ENCODE measurements at places on chromosomes 3 and 15.

GRCh38 chr3:194321693-194322640, 29.2 kb downstream of the CPN2 start:
- no peak for DNase-seq

DNA sequence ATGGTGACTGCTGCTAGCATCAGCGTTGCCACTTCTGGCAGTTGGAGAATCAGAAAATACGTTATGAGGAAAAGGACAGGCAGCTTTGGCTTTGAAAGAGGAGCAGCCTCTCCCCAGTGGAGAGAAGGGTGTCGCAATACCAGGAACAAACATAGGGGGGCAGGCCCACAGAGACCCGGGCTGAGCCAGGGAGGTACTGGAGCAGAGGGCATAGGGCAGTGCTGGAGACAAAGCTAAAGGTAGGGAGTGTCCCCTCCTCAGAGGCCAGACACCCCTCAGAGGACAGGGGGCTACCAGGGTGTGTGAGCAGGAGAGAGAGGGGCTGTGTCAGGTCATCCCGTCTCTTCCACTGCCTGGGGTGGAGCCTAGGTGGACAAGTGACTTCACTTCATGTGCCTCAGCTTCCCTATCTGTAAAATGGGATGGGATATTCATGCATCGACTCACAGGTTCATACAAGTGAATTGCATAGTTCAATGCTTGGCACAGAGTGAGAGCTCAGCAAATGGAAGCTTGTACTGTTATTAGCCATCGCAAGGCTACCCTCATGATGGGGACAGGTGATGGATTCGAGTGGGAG, 49.7 kb upstream of the LIMD1 start:
- peak; percentile 47 for DNase-seq

GRCh38 chr15:42108806-42109205, 14.4 kb upstream of the PLA2G4D start:
- DNase-seq, result no peak

GRCh38 chr15:101162701-101163483, 89.0 kb downstream of the CHSY1 start:
- DNase-seq, result peak; percentile 90

DNA sequence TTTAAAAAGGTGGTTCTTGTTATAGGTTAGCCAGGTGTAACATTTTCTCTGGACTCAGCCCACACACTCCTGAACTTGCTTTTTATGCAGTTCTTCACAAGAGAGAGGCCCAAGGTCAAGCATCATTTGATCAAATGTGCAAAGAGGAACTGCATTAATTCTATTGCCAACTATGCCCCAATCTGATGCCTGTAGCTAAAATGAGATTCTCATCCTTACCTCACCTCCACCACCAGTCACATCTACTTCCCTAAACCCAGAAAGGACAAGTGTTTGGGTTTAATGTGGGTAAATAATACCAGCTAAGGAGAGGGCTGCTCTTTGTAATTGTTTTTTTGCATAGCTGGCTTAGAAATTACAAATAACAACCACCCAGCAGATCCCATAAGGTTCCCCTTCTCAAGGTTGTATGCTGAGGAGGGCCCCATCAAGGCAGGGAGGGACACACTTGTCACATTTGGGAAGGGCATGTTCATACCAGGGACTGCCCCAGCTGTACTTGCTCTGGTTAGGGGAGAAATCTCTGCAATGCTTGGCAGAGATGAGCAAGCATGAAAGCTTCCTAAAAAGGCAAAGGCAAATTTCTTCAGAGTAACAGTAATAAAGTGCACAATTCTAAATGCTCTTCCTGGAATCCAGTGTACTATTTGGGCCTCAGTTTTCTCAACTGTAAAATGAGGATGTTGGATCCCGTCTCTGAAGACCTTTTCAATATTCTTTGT, 76.2 kb downstream of the TGFBR2 start:
- no peak for DNase-seq

GRCh38 chr15:98562331-98562937, 85.9 kb upstream of the IGF1R start:
- no peak for DNase-seq

DNA sequence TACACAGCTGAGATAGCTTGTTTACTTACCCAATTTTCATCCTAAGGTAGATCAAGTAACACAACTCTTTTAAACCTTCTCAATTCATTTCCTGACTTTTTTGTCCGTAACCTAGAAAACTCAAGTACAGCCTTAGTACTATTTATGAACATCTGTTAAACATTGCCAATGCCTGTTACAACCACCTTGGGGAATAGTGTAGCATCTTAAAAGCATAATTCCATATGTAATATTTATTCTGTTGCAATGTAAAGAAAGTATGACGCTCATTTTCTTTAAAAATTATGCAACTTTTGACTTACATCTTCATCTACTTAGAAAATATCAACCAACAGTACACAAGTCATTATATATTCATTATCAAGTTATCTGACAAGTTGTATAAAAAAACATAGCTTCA, 54.6 kb downstream of the SUCLG2 start:
- DNase-seq, result no peak

DNA sequence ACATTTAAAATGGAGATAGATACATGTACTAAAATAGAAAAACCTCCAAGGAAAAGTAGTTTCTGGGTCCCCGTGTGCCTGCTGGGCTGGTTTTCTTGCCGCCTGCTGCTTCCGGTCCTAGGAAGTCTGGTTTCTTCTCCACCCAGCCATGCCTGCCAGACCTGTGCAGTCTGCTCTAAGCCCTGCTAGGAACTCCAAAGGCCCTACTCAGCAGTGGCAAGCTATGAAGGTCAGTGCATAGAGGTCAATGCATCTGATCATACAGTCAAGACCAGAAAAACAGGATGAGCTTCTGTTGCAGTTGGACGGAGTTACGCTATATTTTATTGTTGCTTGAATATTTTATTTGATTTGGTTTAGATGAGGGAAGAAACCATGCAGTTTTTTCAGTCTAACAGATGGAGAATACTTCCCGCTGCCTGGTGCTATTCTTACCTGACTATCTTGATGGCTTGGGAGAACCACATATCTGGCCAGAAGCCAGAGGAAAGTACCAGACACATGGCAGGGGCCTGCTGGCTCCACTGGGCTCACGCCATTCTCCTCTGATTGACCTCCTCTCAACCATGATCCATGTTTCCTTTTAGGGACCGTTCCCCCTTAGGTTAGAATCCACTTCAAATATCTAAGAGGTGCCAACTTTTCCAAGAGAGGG, 226.8 kb upstream of the ST8SIA2 start:
- DNase-seq, result no peak

DNA sequence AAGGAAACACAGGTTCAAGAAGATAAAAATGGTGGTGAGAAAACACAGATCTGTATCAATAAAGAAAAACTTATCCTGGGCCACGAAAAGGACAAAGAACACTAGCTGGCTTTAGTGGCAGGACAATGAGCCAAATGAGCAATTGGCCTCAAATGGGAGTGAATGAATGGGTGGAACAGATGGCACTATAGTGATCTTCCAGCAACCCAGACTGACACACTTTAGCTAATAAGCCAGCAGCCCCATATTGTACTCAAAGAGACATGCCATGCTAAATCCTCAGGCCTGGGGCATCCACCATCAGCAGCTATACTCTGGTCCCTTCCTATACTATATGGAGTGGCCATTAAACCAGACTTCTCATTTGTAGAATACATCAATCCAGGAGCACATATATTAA, 60.0 kb upstream of the GADL1 start:
- no peak for DNase-seq

GRCh38 chr3:68664276-68664675, 268.1 kb downstream of the TAFA4 start:
- no peak for DNase-seq

- no peak for DNase-seq
Observed at GRCh38 chr3:183290216-183290615, 37.2 kb downstream of the B3GNT5 start.

DNA sequence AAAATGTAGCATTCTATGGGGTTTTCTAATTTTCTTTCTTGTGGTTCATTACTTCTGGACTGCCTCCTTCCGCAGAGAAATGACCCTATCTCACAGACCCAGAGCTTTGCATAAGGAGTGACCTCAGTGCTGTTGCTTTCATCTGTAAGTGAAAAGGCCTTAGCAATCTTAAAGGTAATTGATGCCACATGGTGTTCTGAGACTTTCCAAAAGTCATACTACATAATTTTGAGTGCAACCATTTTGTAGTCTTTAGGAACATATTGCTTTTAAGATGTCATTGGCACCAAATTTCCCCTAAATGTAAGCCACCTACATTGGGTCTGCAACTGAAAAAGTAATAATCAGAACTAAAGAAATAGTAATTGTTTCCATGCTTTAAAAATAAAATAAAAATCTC, 9.2 kb upstream of the HHLA2 start:
- DNase-seq, result no peak

DNA sequence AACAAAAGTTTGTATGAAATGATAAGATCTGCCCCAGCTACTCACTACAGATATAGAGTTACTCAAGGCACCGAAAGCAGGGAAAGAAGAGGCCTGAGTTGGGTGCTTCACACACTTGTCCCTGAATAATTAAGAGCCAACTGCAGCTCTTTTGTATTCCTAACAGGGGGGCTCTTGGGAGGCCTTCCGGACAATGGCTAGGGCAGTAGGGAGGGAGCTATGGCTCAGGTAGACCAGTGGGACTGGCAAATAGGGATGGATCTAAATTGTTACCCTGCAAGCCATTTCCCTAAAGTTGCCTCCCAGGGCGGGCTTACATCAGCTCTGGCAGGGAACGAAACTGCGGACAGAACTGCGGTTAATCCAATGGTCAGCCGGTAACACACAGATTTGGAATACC, 6.2 kb downstream of the SEMA5B start:
- DNase-seq, result no peak

GRCh38 chr3:197791892-197792647, 1.0 kb downstream of the LRCH3 start:
- no peak for DNase-seq

- no peak for DNase-seq
Observed at GRCh38 chr15:70195171-70195570, 97.5 kb upstream of the TLE3 start.

DNA sequence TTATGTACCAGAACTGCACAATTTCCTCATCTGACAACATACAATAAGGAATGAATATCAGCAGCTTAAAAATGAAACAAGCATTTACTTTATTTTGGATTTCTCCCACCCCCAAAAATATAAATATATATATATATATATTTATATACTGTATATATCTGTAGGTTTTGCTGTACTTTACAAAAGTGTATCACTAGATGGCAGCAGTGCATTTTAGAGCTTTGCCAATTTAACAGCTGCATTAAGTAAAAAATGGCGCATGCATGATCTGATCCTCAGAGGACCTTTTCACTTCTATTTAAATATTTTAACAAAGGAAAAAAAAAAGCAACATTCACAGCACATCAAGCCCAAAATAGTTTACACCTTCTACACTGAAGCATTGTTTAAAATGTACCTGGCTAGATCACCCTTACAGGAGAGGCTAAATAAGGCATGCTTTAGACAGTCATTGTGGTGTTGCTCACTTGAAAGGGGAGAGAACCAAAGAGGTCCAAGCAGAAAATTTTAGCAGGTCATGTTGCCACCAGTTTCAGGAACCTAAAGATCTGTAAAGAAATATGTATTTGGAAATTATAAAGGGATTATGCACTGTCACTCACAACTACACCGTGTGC, 72.6 kb downstream of the NPTN start:
- DNase-seq, result no peak

GRCh38 chr3:43378066-43378935, 92.0 kb downstream of the SNRK start:
- DNase-seq, result no peak

DNA sequence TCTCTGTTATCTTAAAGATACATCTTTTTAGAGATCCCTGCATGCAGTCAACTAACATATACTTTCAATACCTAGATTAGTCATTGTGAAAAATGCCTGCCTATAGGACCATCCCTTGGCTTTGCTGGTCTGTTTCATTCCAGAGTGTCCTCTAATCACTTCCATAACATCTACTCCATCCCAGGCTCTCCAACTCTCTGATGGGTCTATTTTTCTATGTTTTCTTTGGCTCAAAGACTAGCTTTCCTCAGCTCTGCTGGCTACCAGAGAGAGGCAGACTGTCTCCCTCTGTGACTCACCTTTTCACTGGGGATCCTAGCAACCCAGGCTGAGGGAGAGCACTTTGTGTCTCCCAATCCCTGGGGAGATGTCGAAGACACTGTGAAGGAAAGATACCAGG, 547.7 kb upstream of the MCTP2 start:
- no peak for DNase-seq

DNA sequence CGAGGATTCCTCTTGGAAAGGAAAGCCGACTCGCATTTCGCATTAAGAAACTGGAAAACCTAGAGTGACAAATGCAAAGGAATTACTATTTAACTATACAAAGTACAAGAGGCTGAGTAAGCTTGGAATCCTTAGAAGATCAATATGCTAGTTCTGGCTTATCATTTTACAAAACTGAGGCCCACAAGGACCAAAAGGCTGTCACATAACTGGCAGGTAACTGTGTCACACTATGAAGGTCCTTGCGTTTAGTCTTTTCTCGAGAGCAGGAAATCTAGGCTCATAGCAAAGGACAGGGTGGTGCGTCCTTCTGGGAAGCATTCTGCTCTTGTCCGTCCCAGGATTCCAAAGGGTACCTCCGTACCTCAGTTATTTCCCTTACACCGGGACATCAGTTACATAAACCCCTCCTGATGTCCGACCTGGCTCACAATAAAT, 629 bp downstream of the RPL24 start:
- DNase-seq, result no peak

DNA sequence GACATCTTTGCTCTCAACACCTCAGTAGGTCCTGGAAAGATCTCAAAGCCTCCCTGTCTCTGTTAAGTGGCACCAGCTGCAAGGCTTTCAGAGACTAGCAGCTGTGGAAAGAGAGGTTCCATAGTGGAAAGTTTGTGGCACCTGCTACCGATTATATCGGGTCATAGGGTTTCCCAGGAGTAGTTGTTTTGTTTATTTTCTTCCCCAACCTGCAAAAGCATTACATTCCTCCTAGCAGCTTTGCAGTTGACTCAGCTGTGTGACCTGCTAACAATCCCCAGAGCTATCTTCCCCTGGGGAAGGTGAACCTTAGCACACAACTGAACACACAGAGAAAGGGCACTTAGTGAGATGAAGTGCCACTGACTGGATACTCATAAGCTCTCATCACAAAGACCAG, 598.9 kb upstream of the GRM7 start:
- no peak for DNase-seq

GRCh38 chr15:92200891-92201290, 192.8 kb upstream of the ST8SIA2 start:
- no peak for DNase-seq

GRCh38 chr3:34261001-34261385, 462.6 kb downstream of the PDCD6IP start:
- DNase-seq, result no peak

GRCh38 chr15:67822537-67823313, 2.6 kb upstream of the SKOR1 start:
- no peak for DNase-seq

DNA sequence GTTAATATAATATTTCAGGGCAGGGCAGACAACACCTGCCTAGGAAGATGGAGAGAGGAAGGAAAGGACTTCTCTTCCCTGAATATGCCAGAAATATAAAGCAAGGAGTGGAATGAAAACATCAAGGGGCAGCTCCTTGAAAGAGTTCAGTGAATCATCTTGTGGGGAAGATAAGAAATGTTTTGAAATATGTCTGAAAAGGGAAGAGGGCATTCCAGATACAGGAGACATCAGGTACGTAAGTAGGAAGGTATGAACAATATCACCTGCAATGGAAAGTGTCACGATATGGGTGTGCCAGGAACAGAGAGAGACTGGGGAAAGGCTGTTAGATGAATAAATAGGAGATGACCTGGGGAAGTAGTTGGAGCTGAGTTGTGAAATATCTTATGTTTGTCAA, 75.8 kb upstream of the WDR72 start:
- no peak for DNase-seq

All from Right ventricle myocardium superior (tissue), 1 donor.